ENCODE measurements at places on chromosomes 16 and 17.

- no peak for ATAC-seq
Measured at GRCh38 chr16:66673691-66674090, 22.9 kb downstream of the CMTM4 start.

DNA sequence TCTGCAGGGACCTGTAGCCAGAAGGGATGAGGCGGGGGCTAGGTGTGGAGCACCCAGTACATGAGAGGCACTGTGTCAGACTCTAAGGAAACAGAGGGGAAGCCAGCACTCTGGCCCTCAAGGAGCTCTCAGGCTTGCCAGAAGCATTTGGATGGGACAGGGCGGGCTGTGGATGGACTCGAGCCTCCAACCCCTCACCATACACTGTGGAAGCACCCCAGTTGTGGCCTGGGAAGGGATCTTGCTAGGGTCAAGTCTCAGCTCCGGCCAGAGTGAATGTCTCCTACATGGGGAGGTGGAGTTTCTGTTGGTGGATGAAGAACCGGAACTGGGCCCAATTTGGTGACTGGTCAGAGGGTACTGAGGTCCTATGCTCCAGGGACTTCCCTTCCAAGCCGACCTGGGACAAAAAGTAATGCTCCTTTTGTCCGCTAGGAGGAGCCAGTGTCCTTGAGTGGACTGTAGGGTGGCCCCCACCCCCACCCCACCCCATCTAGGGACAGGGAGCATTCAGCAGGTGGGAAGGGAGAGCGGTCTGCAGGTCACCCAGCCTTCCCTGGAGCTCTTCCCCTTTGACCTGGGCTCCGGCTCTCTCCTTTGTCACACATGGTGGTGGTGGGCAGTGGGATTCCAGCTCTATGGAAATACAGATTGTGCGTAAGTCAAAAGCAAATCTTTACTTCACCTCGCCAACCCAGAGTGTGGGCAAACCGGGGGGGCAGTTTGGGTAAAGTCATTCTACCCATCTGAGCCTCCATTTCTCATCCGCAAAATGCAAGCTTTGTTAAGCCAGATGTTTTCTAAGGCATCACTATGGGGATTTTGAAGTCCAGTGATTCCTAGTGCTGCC is 20.4 kb upstream of the PHB1 start:
- ATAC-seq: peak; percentile 67

GRCh38 chr17:80204626-80205468 is 15.3 kb downstream of the SGSH start:
- ATAC-seq: no peak

GRCh38 chr16:57643147-57643874 is 14.9 kb downstream of the ADGRG1 start:
- peak; percentile 15 for ATAC-seq

DNA sequence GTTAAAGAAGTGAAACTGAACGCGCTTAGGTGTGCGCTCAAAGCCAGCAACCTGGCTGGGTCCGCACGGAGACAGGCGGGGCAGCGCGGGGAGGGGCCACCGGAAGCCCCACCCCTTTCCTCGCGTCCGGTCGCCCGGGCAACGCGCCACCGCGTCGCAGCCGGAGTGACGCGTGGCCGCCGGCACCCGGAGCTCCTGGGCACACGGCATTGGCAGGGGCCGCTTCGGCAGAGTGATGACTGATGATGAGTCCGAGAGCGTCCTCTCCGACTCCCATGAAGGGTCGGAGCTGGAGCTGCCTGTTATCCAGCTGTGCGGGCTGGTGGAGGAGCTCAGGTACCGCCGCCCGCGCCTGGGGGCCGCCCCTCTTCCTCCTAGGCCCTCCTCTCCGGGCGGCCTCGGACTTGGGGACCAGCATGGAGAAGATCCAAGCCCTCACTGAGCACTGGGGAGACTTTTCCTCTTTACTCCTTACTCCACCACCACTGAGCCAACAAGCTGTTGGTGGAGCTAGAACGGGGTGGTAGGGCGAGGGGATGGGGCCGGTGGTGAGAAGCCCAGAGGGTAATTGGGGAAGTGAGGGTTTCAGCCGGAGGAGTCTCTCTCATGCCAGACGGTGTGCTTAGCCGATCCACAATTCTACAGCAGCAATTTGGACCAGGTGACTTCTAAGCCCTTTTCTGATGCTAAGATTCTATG is 44.9 kb downstream of the PRSS54 start:
- peak; percentile 98 for ATAC-seq

DNA sequence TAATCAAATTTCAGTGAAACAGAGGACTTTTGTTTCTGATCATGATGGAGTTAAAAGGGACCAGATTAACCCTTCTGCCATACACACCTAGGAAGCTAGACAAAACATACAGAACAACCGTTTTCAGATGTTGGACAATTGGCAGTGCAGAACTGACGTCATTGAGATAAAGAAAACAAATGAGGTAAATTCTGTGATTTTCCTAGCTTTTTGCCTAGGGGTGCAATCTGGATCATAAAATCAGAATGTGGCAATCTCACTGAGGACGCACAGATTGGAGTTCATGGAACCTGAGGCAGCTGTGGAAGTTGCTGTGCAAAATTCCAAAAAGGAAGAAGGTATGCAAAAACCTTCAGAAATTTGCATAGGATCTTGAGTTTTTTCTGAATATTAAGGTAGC is 15.0 kb upstream of the USP32 start:
- peak; percentile 30 for ATAC-seq

DNA sequence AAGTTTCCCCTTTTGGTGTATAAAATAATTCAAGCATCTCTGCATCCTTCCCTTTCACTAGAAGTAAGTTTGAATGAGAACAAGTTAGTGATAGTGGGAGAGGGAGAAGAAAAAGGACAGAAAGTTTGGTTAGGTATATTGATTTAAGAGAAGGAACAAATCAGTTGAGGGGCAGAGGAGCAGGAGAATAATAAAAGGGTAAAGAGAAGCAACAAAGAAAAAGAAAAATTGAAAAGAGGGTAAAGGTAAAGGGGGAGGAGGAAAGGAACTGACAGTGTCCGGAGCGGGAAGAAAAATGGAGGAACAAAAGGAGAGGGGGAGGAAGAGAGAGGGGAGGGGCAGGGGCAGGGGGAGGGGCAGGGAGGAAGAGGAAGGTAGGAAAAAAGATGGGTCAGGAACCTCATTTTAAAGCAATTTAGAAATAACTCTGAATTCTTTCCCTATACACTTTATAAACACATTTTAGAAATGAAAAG is 6.3 kb upstream of the IGF2BP1 start:
- no peak for ATAC-seq

GRCh38 chr17:41917679-41918313 is 955 bp downstream of the ACLY start:
- ATAC-seq: peak; percentile 4

- ATAC-seq: no peak
Measured at GRCh38 chr16:27421961-27422740, 20.2 kb downstream of the IL21R start.

DNA sequence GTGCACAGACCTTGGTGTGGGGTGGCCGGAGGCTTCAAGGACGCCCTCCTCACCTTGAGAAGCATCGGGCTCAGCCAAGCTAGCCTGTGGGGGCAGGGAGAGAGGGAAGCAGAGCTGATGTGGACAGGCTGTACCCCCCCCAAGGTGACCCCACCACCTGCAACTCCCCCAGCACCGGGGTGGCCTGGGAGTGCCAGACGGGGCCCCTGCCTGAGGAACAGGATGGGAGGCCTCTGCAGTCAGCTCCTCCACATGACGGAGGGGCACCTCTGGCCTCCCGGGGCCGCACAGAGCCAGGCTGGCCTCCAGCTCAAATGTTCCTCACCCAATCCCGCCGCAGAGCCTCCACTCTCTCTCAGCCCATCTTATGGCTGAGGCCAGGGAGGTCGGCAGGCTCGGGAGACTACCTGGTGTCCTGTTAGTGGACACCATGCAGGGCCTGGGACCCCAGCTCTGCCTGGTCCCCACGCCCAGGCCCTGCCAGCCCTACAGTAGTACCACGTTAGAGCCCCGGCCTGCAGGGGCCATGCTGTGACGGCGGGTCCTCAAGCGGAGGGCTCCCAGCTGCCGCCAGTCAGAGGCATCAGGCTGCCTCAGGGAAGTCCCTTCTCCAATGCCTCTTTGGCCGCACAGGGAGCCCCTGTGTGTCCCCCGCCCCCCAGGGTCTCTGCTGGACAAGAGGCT is 19.4 kb upstream of the SLC38A10 start:
- ATAC-seq: no peak

DNA sequence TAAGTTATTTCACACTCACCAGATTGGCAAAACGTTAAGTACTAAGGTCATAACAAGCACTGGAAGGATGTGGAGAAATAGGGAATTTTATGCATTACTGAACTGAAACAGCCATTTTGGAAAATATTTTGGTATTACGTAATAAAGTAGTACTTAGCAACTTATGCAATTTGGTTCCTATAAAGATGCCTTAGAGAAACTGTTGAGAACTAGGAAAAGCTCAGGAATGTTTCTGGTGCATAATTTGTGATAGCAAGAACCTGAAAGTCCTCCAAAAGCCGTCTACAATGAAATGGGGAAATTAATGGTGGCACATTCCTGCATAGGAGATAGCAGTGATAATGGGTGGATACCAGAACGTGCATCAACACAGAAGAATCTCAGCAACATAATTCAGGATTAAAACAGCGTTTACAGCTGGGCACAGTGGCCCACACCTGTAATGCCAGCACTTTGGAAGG is 472.5 kb downstream of the WWOX start:
- no peak for ATAC-seq

DNA sequence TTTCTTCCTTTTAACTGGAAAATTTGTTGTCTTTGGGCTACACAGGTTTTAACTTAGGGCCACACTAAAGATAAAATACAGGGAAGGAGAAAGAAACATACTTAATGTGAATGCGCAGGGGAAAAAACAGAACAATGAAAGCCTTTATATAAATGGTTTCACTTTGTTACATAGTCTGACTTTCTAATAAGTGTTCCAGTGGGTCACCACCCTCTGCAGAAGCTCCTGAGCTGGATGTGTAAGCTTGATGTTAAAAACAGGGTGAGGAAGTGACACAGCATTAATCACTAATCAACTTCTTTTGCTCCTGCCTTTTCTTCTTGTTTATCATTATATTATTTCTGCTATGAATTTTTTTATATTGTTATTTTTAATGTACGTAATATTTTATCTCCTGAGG is 445.6 kb upstream of the CA10 start:
- ATAC-seq: no peak

GRCh38 chr17:46878055-46878454 is 26.7 kb downstream of the WNT9B start:
- ATAC-seq: no peak

DNA sequence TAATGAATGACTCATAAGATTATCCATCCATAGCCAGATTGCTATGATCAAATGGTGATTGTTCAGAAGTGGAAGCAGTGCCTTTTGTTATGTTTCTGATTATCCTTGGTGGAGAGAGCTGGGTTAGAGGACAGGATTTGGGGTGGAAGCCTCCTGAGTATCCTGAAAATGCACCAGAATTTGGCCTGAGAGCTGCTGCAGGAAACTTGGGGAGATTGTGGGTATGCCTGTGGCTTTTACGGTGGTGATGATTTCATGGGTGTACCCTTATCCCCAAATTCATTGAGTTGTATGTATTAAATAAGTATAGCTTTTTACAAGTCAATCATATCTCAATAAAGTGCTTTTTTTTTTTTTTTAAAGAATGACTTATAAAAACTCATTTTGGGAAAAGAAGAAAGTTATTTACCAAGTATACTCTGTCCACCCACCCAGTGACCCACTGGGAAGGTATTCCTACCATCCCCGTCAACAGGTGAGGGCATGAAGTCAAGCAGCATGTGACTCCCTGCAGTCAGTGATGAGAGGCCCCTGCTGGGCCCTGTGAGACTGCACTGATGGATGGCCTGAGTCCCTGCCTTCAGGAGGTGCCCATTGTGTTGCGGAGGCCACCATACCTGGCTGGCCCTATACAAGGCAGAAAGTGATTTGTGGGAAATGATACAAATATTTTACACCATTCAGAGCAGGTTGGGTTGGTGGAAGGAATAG is 28.4 kb downstream of the NKD1 start:
- no peak for ATAC-seq

- ATAC-seq: peak; percentile 66
Measured at GRCh38 chr16:89257281-89257731, 39.8 kb downstream of the ZNF778 start.

DNA sequence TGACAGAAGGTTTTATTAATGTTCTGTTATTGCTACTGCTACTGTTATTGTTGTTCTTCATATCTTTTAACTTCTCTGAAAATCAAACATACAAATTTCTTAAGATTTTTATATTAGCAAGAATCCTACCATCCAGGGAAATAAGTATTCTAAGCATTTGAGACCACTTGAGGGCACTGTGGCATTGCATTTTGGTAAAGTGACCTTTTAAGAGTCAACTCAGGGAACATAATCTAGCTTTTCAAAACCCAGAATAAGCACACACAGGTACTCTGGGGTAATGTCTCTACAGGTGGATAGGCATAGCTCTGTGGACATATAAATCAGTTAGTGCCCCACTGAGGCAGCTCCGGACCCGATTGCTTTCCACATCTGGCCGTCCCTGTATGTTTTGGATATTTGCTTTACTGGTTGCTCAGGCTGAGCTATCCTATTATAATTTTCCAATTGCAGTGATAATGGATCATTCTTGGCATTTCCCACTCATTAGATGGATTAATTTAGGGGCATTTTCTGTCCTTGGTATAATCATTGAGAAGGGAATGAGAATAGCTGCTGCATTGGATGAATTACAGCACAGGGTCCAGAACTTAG is 1425.1 kb upstream of the CDH8 start:
- ATAC-seq: peak; percentile 65

DNA sequence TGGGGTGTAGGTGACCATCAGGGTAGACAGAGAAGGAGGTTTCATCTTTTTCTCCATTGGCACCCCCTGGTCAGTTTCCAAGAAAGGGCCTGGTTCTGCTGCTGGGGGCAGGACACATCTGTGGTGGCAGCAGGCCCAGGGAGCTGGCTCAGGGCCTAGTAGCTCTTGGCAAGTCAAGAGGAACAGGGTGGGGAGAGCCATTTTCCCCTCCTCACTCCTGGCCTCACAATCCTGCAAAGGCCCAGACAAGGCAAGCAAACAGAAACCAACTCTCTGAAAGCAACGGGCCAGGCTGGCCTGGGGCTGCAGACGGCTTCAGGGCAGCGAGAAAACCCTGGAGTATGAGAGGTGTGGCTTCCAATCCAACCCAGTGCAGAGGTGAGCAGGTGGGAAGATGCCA is 192.9 kb upstream of the DYNLRB2 start:
- peak; percentile 67 for ATAC-seq

DNA sequence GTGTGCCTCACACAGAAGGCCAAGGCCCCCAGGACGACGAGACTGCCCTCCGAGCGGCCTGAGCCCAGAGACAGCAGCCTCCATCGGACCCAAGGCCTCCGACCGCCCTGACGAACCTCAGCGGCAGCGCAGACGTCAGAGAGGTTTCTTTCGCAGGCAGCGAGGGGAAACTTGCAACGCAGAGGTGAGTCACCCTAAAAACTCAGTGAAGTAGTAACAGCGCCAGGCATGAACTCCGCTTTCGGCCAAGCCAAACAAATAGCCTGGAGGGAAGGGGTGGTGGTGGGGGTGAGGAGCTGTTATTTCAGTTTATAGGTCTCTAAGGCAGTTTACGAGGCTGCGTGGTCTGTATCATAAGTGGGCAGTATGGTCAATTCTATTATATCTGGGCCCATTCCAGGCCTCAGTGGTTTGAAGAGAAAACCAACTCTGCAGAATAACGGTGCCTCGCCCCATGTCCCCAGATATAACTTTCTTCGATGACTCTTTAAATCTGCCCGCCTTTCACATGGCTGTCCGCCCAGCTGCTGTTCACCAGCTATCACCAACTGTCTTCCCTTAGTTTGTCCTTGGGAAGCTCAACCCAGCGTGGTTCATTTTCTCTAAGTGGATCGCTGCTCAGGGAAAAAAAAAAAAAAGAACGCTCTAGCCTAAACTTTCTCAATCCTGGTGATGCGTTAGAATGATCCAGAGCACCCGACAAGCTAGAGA is 43.5 kb upstream of the FOXF1 start:
- ATAC-seq: no peak

Data from motor neuron (in vitro differentiated cells).